Prostate gland (tissue), 2 donors: ENCODE measurements at places on chromosomes 16 and 17. TPM values are rescaled to one million over a fixed set of nuclear protein-coding genes. Genes with fewer than 3 reads are reported as not detected.

DNA sequence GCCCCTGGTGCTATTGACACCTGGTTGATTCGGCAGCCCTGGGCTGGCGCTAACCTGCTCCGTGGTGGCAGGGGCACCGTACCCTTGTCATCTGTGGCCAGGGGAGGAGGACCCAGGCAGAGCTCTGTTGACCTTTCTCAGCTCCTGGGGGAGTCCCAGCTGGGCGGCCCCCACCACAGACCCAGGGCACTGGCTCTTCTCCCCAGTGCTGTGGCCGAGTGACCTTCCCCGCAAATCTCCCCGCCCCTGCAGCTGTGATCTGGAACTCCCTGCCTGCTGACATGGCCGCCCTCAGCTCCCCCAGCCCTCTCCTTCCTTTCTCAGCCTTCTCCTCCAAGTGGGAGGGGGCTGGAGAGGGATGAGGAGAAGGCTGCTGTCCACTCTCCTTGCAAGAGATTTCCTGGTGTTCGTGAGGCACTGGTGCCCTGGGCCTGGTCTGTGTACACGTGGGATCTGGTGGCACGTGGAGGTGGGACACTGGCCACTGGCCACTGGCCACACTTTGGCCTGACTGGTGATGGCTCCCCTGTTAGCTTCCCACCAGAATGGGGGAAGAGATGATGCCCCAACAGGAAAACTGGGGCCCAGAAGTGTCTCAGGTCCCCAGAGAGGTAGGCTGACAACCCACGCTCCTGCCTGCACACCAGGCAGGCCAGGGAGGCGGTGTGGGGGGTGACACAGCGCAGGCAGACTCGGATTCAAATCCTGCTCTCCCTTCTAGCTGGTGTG is 8.2 kb downstream of the FMNL1 start:
- DNase-seq = no peak
- H3K4me1 ChIP-seq = no peaks in the 10 kb centered on the region
- H3K4me3 ChIP-seq = no peak overlapping the region
- no peaks in the 10 kb centered on the region for H3K27me3 ChIP-seq
- no peak overlapping the region for H3K27ac ChIP-seq
- no peaks in the 10 kb centered on the region for H3K36me3 ChIP-seq

Gene C16orf92
- not detected for total RNA-seq

Gene HYDIN
- 12.5 TPM for total RNA-seq

DNA sequence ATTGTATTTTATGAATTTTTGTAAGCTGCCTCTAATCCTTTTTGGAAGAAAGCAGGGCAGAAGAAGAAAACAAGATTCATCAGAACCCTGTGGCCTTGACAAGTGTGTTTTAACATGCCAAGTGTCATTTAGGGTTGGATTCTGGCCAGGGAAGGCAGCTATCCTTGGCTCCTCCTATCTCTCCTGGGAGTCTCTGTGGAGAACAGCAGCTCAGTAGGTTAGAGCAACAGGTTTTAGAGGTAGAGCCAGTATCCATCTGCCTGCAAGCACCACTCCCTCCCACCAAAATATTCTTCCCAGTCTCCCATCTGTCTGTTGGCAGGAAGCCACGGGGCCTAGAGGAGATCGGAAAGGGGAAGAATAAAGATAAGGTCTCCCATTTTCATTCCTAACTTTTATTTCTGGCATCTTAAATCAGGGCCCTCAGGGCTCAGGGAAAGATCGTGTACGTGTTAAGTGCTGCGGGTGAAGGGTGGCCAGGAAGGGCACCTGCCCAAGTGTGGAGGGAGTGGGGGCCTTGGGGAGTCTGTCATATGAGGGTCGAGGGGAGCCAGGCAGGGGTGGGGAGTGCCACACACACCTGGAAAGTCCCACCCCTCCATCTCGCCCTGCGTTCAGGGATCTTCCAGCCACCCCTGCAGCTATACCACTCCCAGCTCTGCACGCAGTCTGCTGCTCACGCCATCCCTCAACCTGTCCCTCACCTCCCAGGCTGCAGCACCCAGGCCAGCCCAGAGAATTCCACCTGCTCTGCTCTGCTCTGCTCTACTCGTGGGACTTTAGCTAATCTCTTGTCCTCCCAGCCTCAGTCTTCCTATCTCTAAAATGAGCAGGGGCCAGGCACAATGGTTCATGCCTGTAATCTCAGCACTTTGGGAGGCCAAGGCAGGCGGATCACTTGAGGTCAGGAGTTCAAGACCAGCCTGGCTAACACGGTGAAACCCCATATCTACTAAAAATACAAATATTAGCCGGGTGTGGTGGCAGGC is 17.1 kb upstream of the CPSF4L start:
- peak overlapping the region; percentile 83 for H3K27ac ChIP-seq
- H3K4me1 ChIP-seq = peaks cover 15% of the 10 kb centered on the region

- no peak overlapping the region for H3K27ac ChIP-seq
- no peaks in the 10 kb centered on the region for H3K27me3 ChIP-seq
- H3K4me1 ChIP-seq = no peaks in the 10 kb centered on the region
- H3K4me3 ChIP-seq = no peak overlapping the region
Observed at GRCh38 chr17:64741038-64741641, 79.0 kb upstream of the SMURF2 start.

Gene NPIPB13
- 5.8 TPM for total RNA-seq

DNA sequence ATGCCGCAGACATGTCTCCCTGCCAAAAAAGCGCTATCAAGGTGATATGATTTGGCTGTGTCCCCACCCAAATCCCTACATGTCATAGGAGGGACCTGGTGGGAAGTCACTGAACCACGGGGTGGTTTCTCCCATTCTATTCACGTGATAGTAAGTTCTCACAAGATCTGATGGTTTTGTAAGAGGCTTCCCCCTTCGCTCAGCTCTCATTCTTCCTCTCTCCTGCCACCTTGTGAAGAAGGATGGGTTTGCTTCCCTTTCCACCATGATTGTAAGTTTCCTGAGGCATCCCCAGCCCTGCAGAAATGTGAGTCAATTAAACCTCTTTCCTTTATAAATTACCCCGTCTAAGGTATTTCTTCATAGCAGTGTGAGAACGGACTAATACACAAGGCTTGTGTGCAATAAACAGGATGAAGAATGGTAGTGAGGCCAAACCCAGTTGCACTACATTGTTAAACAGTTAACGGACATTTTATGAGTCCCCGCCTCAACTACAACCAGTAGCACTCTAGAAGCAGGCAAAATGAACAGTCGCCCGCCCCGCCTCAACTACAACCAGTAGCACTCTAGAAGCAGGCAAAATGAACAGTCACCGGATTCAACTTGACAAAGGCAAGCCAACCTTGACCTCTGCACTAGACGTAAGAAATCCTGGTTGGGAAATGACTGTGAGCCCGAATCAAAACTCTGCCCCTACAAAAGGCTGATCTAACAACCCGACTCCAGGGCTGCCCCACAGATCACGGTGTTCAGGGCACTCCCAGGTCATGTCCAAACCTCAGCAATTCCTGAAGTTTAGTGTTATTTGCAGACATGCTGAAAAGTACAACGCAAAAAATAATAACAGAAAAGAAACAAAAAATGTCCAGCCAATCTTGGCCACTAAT is 26.3 kb downstream of the VPS53 start:
- no peak for DNase-seq
- no peaks in the 10 kb centered on the region for H3K36me3 ChIP-seq
- no peaks in the 10 kb centered on the region for H3K4me1 ChIP-seq
- no peak overlapping the region for H3K4me3 ChIP-seq
- no peaks in the 10 kb centered on the region for H3K27me3 ChIP-seq

Gene PLD6
- 26.4 TPM for total RNA-seq

- no peaks in the 10 kb centered on the region for H3K36me3 ChIP-seq
- no peaks in the 10 kb centered on the region for H3K27me3 ChIP-seq
- no peak overlapping the region for H3K27ac ChIP-seq
- no peak for DNase-seq
Observed at GRCh38 chr17:33202021-33202420, 91.1 kb downstream of the ASIC2 start.

DNA sequence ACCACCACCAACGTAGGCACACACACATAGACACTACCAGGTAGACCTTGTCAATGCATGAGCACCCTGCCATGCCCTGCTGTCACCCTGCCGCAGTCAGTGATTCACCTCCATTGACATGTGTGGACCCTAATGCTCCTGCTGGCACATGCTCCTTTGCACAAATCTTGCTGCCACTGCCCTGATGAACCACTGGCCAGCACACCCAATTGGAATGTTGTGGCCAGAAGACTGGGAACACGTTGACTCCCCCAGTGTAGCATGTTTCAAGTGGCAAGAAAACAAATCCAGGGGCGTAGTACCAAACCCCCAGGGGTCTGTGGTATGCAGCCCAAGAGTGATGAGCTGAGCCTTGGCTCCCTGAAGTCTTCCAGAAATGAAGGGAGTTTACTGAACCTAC is 486.4 kb upstream of the KIF2B start:
- H3K4me3 ChIP-seq = no peak overlapping the region
- H3K36me3 ChIP-seq = no peaks in the 10 kb centered on the region
- no peak overlapping the region for H3K27ac ChIP-seq

Gene ADORA2B
- total RNA-seq = 1.3 TPM

GRCh38 chr17:49315551-49316257 is 46.3 kb downstream of the ZNF652 start:
- no peaks in the 10 kb centered on the region for H3K27me3 ChIP-seq
- H3K27ac ChIP-seq = peak overlapping the region; percentile 20
- peaks cover 2% of the 10 kb centered on the region for H3K4me1 ChIP-seq
- no peaks in the 10 kb centered on the region for H3K36me3 ChIP-seq
- no peak overlapping the region for H3K4me3 ChIP-seq
- peak; percentile 84 for DNase-seq

Gene CACNG3
- total RNA-seq = not detected

Gene MED1
- total RNA-seq = 22.9 TPM

Gene JPH3
- total RNA-seq = 6.1 TPM

DNA sequence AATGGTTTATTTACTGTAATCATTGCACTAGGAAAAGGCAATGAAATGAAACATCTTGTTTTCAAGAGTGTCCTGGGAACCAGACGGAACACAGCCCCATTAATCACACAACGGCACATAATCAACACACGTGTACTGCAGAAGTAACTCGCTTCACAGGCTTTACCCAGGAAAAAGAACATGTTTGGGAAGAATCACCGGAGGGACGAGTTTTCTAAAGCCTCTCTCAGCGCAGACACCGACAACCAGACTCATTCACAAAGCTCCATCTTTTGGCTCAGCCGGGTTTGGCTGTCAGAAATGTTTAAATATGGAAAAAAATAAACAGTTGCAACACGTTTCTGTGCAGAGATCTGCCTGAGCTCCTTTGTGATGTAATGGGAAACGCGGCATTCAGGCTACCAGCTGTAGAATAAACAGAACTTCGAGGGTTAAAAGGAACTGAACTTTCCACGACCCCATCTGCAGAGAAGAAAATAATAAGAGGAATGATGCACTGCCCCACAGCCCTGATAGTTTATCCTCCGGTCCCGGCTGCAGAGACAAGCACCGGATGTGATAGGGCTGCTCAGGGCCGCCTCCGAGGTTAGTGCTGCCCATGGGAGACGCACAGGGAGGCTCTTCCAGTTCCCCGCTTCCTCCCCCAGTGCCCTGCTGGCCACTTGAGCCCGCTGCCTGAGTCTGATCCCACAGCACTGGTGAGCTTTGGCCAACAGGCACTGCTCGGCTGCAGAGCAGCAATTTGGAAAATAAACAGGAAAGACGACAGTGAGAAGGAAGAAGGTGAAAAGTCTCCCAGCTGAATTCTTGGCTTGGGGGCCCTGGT is 119.8 kb downstream of the HIC1 start:
- peaks cover 27% of the 10 kb centered on the region for H3K4me1 ChIP-seq
- H3K36me3 ChIP-seq = no peaks in the 10 kb centered on the region
- DNase-seq = peak; percentile 75
- H3K27ac ChIP-seq = peak overlapping the region; percentile 68

- no peak overlapping the region for H3K4me3 ChIP-seq
- DNase-seq = no peak
- H3K27me3 ChIP-seq = no peaks in the 10 kb centered on the region
Observed at GRCh38 chr16:66486773-66487579, 59.9 kb downstream of the BEAN1 start.

DNA sequence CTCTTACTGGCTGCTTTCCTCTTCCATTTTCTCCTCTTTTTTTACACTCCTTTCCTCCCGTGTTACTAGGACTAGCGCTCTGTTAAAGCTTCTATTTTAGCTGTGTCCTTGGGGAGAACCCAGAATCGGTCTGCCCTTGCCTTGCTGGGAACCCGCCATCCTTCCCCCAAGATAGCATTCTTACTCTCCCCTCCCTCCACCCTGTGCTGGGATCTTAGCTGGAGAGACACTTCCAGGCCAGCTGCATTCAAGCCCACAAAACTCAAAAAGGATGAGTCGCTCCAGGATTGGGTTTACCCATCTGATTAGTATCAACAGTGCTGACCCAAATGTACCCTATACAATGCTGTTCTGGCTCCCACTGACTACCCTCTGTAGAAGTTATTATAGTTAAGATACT is 200.5 kb upstream of the ASIC2 start:
- no peaks in the 10 kb centered on the region for H3K36me3 ChIP-seq
- H3K27ac ChIP-seq = no peak overlapping the region
- no peaks in the 10 kb centered on the region for H3K4me1 ChIP-seq
- H3K4me3 ChIP-seq = no peak overlapping the region
- no peak for DNase-seq

Gene MRPS34
- total RNA-seq = 125 TPM

Gene TVP23C
- total RNA-seq = 16.9 TPM

DNA sequence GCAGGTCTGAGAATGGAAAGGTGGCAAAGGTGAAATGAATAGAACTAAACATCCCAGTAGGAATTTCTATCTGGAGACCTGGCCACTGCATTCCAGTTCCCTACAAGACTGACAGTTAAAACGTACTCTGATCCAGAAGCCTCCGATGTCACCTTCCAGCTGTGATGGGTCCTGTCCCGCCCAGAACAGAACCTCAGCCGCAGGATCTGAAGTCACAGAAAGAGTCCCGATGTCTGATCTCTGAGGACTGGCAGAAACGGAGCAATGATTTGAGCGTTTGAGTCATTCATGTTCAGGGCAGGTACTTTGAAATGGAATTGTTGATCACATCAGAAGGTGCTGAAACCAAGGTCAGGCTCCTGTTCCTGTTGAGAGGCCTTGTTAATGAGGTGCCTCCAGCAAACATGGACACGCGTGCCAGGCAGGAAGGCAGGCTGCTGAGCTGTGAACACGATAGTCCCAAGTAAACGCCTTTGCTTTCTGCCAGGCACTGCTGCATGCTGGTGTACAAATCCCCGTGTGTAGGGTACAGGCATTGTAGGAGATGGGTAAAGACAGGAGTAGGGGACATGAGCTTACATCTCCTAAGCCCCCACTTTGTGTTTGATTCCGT is 61.4 kb downstream of the VAT1L start:
- H3K4me1 ChIP-seq = no peaks in the 10 kb centered on the region
- no peak overlapping the region for H3K4me3 ChIP-seq
- H3K27me3 ChIP-seq = no peaks in the 10 kb centered on the region
- H3K36me3 ChIP-seq = no peaks in the 10 kb centered on the region
- no peak overlapping the region for H3K27ac ChIP-seq

Gene ABI3
- 3.0 TPM for total RNA-seq

DNA sequence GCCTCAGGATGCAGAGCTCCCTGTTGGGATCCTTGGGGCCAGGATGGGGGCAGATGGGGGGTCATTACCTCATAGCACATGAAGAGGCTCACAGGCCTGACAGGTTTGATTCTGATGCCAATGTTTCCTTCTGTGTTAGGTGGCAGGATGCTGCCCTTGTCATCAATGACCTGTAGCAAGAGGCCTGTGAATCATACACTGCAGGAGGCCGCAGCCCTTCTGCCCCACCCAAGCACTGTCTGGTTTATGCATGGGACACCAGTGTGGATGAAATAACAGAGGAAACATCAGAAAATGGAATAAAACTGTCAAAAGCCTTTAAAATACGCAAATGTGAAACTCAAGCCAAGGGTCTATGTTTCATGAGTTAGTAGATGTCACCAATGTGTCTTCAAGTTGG is 60.5 kb upstream of the ACSM2B start:
- no peaks in the 10 kb centered on the region for H3K27me3 ChIP-seq
- no peak overlapping the region for H3K27ac ChIP-seq
- no peak overlapping the region for H3K4me3 ChIP-seq
- DNase-seq = no peak
- no peaks in the 10 kb centered on the region for H3K36me3 ChIP-seq
